ENCODE measurements at places on chromosomes 13 and 19.
A peak's percentile ranks its signal among the peaks of the same experiment; 100 is the strongest.

GRCh38 chr13:78137404-78138142, 218.9 kb upstream of the EDNRB start:
- no peak for DNase-seq

DNA sequence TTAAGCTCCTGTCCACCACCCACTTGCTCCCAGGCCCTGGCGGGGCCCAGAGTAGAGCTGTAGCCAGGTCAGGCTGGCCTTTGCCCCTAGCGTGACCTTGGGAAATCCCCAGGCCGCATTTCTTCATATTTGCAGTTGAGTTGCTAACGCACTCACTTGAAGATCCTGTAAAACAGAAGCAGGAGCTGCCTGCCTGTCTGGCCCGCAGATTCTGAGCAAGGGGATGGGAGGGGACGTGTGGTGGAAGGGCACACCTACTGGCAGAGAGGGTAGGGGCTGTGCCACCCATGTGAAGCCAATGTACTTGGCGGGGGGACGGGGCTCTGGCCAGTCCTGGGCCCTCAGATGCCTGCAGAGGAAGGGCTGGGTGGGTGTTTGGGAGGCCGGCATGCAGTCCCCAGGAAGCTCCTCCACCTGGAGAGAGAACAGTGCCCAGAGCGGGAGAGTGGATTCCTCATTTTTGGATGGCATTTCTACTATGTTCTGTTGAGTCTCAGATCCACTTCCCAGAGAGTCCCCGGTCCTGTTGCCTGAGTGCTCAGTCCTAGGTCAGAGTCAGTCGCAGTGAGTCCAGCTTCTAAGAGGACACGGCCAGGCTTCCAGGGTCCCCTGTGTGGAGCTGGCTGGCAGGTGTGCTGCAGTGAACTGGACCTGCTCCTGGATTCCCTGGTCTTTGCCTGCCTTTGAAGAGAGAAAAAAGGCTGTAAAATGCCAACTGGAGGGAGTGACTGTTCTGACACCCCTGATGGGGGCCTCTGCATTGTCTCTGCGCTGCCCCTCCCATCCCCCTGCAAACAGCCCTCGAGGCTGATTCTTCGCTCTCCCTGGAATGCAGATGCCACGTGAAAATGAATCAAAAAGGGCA, 62.9 kb downstream of the GGACT start:
- DNase-seq = no peak

GRCh38 chr19:6272913-6273600, 6.7 kb downstream of the MLLT1 start:
- no peak for DNase-seq

GRCh38 chr13:43487461-43487860, 299.3 kb downstream of the ENOX1 start:
- DNase-seq = no peak

GRCh38 chr13:71721104-71721503, 145.9 kb downstream of the DACH1 start:
- no peak for DNase-seq

DNA sequence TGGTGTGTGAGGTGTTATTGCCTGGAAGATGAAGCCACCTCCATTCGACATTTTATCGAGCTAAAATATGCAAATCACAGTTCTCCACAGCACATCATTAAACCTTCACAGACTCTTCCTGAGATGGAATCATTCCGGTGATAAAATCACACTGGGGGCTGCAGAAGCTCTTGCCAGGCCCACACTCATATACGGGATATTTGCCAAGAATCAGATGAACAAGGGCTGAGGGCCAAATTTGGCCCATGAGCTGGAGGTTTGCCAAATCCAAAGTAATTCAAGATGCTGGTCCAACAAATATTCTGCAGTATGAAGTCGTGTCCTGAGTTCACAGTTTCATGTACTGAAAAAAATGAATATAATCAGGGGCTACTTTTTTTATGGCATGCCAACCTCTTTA, 16.7 kb upstream of the RXFP2 start:
- DNase-seq = no peak

- DNase-seq = no peak
Observed at GRCh38 chr13:19069684-19070397, 111.8 kb downstream of the TUBA3C start.

- no peak for DNase-seq
Observed at GRCh38 chr19:52992109-52993004, 21.4 kb upstream of the ERVV-1 start.

DNA sequence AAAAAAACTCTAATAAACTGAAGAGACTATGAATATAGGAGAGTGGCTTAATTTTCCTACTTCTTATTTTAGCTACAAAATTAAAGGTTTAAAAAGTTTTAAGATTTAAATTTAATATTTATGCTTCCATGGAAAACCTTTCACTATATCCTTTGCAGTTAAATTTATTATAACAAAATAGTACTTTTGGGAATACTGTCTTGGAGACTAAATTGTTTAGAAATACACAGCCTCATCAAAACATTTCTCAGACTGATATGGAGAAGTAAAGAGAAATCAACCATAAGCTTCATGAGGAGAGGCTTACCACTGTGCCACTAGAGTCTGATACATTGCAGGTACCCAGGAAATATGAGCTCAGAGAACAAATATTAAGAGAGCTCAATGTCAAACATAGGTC, 436.5 kb downstream of the KCTD12 start:
- no peak for DNase-seq

DNA sequence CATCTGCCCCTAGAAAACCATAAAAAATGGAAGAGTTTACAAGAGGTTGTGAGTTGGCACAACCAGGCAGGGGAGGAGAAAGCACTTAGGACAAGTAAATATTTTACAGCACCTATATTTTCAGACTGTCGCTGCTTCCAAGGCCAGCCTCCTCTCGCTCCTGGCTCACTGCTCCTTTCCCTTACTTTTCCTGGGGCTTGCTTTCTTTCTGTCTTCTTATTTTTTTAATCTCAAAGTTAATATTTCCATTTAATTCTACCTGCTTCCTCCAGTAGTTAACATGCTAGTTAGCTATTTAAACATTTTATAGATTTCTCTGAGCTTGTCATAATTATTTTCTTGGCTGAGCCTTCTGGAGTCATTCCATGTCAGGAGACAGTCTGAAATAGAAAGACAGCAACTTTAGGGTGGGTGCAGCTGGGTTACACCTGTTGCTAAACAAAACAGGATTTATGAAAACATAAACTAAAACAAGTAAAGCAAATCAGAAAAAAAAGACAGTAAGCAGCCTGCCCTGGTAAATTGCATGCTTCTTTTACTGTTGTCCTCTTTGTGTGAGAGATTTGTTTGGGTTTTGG, 330.1 kb downstream of the DLEU7 start:
- no peak for DNase-seq

- no peak for DNase-seq
Observed at GRCh38 chr19:58091251-58091995, 6.6 kb downstream of the ZSCAN18 start.

- no peak for DNase-seq
Observed at GRCh38 chr19:38030686-38031422, 123.8 kb downstream of the SIPA1L3 start.

- DNase-seq = no peak
Observed at GRCh38 chr13:76917095-76917494, 30.9 kb upstream of the KCTD12 start.

GRCh38 chr13:42967660-42968059, 24.4 kb downstream of the EPSTI1 start:
- no peak for DNase-seq

DNA sequence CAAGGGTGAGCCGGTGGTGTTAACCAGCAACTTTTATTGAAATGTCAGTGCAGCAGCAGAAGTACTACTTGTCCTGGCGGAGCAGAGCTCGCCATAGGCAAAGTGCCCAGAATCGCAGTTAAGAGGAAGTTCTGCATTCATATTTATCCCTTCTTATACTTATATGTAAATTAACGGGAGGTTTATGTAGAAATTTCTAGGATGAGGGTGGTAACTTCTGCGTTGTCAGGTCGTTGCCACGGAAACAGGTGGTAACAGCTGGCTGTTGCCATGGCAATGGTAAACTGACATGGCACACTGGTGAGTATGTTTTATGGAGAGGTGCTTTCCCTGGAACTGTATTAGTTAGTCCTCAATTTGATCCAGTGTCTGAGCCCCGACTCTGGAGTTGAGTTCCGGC, 2494.9 kb upstream of the PCDH20 start:
- DNase-seq = no peak

DNA sequence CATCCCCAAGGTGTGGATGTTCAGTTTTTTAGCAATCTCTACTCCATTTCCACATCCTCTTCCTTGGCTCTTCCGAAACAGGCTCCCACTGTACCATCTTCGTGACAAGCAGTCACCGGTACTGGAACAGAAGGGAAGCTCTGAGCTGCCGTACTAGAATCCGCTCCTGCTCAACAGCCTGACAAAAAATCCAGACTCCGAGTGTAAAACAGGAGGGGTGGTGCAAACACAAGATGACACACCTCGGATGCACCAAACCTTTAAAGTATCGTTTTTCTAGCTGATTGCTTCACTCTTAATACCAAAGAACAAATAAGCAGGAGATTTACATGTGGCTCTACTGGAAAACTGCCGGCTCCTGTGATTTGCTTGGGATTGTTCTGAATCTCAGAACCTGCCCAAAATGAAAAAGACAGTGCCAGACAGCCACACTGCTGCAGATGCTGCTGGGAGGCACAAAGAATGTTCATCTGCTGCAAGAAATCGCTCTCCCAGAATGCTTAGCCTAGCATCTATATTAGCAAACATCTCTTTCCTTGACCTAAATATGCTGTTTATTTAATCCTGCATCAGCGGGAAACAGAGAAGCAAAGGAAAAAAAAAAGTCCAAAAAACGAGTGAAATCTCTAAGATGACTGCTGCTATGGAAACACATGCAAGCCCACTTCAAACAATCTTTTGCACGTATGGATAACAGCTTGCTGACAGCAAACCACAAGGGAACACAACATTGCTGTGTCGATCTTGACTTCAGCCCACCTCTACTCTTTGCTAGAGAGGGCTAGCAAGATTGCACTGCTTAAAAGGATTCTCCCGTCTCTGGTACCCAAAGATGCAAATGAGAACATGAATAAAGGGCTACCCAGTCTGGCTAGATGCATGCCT, 38.0 kb upstream of the DOCK9 start:
- DNase-seq = peak; percentile 22

- DNase-seq = no peak
Observed at GRCh38 chr13:20814224-20814910, 40.6 kb upstream of the EEF1AKMT1 start.

- no peak for DNase-seq
Observed at GRCh38 chr19:11198769-11199424, 1.6 kb upstream of the KANK2 start.

- no peak for DNase-seq
Observed at GRCh38 chr19:6198896-6199239, 63.4 kb downstream of the ACSBG2 start.

- DNase-seq = no peak
Observed at GRCh38 chr13:86881390-86881789, 789.8 kb upstream of the SLITRK5 start.

DNA sequence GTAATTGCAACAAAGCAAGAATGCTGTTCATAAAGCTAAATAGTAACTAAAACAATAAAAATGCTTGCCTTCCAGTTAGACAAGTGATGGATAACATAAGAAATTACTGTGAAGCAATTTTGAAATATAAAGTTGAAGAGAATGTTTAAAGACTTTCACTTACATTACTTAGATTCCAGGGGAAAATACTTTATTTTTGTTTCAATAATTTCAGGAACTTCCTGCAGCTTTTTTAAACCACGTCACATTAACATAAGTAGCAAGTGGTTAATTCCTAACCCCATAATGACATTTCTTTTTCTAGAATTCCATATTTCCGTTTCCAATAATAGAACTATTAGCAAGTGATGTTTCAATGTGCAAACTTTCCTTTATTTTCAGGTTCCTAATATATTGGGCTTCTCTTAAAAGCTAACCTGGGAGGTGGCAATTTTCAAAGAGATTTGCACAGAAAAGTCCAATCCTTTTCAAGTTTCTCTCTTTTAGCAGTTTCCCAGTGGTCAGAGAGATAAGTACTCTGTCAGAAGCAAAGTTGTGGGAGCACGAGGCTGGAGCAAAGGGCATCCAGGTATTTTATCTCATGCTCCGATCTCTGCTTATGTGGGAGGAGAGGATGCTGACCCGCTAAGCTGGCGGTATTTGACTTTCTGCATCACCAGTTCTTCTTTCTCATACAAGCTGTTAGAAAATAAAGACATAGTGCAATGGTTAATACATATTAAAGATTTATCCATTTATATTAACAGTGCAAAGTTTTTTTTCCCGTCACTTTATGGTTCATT, 1025.3 kb downstream of the EFNB2 start:
- no peak for DNase-seq

DNA sequence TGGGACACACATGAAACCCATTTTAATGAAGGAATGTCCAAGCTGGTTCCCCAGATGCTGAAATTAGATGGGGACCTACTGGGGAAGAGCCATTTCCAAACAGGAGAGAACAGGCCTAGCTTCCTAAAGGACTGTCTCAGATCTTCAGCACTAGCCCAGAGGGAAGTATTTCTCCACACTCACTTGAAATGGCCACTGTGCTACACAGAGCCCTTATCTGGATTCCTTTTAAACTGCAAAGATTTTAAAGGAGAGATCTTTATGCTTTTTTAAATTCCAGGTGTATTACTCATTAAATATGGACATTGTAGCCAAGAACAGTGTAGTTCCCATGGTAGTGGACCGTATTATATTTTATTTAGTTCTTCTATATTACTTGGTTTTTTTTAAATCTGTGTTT, 255.3 kb downstream of the SHISA2 start:
- DNase-seq = no peak
